NCI-H1436 (cell line): ENCODE measurements at places on chromosomes 2 and 18.

- DNase-seq: no peak
Measured at GRCh38 chr2:218717262-218717661, 6.6 kb downstream of the TTLL4 start.

GRCh38 chr2:83251321-83251872 is 1207.7 kb downstream of the SUCLG1 start:
- DNase-seq: no peak

- no peak for DNase-seq
Measured at GRCh38 chr18:8477615-8478014, 131.6 kb upstream of the RAB12 start.

GRCh38 chr18:7626922-7627440 is 59.9 kb downstream of the PTPRM start:
- DNase-seq: no peak

GRCh38 chr2:197261808-197262226 is 48.8 kb downstream of the ANKRD44 start:
- no peak for DNase-seq

- DNase-seq: no peak
Measured at GRCh38 chr18:77003316-77003715, 129.3 kb downstream of the MBP start.

DNA sequence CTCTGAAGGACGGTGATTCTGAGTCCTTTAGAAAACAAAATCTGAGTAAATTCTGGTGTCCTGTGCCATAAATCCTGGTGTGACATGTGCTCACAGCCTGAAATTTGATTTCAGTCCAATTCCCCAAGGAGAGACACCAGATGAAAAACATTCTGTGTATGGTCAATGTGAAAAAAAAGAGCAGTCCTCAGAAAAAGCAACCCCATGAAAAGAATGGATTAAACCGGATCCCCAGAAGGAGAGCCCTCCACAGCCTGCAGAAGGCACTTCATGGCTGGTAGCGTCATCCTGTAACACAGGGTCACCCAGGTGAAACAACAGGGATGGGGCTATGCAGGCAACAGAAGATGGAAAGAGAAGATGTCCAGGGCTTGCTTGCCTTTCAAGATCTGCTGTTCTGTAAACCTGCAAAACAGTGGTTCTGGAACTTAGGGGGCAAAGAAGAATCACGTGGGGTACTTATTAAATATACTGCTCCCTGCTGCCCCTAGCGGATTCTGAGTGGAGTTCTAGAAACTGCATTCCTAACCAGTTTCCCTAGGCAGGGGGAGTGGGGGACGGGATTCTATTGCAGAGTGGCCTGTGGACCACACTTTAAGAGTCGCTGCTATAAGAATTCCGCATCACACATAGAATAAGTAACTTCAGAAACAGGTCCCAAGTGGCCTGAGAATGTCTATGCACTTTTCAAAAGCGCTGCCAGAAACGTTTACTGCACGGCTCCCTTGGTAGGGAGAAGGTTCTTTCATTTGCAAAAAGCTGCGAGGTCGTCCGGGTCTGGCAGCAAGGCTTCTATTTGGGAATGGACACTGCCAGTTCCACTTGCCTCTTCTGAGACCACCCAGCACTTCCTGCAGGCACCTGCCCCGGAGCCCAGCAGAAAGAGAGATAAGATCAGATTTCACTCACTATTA is 118.9 kb upstream of the ARL5A start:
- DNase-seq: no peak

GRCh38 chr2:72824224-72824842 is 1.5 kb downstream of the EXOC6B start:
- no peak for DNase-seq

GRCh38 chr2:119697290-119698020 is 18.5 kb downstream of the TMEM177 start:
- DNase-seq: no peak

- no peak for DNase-seq
Measured at GRCh38 chr2:218536804-218537494, 31.2 kb downstream of the USP37 start.

DNA sequence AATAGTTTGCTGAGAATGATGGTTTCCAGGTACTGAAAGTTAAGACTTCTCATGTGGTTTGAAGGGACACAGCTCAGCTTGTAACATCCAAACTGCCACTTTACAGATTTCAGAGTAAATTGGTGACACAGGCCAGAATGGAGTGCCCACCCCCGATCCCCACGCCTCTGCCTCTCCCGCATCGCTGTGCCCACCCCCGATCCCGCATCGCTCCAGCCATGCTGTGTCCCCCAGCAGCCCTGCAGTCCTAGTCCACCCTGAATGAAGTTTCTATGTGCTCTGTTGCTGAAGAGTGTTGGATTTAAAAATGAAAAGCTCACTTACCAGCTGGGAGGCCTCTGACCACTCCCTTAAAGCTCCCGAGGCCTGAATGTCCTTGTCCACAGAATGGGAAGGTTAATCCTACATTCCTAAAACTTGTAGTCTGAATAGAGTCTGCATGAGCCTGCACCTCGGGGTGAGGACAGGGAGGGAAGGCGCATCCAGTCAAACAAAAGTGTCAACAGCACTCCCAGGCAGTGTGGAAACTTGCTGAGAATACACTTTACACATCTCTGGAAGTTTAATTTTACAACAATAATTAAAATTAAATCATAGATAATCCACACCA is 176.4 kb upstream of the ID2 start:
- no peak for DNase-seq

DNA sequence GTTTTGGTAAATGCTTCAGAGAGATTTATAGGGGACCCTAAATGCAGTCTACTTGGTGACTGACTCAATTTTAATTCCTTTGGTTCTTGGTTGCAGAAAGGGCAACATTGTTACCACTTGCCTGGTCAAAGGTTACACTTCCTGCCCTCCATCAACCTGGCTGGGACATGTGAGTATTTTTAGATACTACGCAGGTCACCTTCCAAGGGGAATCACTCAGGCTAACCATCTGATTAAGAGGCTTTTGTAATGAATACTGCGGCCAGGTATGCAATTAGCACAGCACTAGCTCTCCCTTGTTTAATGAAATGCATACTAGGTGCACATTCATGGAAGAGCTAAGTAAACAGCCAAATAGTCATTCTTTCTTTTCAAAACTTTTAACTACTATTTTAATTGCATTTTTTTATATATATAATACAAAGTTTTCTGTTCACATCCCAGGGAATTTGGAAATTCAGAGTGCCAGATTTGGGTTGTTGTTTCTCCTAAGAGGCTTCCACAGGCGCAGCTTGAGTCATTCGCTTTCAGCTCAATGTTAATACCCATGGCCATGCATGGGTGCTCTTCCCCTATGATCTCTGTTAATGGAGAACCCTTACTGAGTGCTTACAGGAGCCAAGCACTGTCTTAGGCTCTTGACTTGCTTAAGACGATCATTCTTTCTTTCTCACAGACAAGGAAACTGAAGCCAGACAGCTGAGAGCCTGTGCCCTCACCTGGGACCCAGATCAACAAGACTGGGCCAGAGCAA is 152.2 kb downstream of the MTX2 start:
- DNase-seq: no peak

DNA sequence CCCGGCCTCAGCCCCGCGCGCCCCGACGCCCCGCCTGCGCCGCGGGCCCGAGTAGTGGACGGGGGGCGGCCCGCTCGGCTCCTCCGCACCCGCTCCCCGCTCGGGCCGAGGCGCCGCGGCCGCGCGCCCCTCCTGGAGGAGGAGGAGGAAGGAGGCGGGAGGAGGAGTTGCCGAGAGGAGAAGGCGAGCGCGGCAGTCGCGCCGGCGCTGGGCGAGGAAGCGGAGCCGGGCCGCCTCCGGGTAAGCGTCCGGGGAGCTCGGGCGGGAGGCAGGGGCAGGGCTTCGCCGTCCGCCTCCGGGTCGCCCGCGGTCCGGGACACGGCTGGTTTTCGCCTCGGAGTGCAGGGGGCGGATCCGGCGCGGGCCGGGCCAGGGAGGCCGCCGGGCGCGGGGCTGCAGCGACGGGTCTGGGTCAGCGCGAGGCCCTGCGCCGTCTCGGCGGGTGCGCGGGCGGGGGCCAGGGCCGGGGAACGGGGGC is at the start of gene SOCS6:
Gene SOCS6, plus strand, starts transcription at position 195 of the 478 bp plus-strand sequence. CDS start 35,624 bp downstream, outside the sequence.
- peak; percentile 31 for DNase-seq

- no peak for DNase-seq
Measured at GRCh38 chr2:232903989-232904388, 33.9 kb downstream of the SNORC start.

- no peak for DNase-seq
Measured at GRCh38 chr18:7452331-7452730, 114.8 kb upstream of the PTPRM start.

DNA sequence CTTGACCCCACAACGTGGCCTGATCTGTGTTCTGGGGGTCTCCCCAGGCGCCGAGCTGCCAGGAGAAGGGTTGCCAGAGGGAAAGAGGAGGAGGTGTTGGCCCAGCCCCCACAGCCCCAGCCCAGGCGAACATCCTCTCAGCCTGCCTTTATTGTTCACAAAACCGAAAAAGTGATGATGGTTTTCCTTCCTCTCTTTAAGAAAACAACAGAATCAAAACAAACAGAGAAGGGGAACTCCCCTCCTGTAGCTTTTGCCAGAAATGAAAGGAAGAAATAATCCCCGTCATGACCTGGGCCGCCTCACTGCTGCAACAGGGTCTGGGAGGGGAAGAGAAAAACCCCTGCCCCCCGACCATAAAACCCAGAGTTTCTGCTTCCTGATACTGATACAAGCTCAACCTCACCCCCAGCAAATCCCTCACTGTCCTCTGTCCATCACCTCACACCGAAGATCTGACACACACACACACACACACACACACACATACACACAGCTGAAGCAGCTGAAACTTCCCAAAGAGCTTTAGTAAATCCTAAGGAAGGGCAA is 52.0 kb downstream of the ZFP36L2 start:
- no peak for DNase-seq

GRCh38 chr18:23872701-23873550 is 141.6 kb upstream of the TTC39C start:
- no peak for DNase-seq

- no peak for DNase-seq
Measured at GRCh38 chr2:199777315-199777714, 73.7 kb downstream of the FTCDNL1 start.

DNA sequence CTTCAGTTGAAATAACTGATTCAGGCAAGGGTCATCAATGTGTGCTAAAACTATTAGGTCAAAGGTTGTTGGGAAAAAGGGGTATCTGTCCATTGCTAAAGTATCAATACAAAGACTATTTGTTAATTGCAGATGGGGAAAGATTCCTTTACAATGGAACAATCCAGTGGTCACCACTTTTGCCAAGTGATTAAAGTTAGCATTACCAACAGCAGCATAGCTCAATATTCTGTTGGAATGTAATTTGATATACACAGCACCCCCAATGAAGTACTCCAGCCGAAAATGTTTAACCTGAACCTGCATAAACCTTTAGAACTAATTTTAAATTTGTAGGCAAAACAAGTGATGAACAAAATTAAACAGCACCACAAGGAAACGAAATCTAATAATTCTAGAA is 191.0 kb downstream of the TCF4 start:
- DNase-seq: no peak

DNA sequence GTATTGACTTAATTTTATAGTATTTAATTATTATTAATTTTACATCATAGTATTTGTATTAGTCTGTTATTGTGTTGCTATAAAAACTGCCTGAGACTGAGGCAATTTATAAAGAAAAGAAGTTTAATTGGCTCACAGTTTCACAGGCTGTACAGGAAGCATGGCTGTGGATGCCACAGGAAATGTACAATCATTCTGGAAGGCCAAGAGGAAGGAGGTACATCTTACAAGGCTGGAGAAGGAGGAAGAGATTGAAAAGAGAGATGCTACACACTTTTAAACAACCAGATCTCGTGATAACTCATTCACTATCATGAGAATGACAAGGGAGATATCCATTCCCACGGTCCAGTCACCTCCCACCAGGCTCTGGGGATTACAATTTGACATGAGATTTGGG is 2019.4 kb upstream of the PIK3C3 start:
- DNase-seq: no peak

- peak; percentile 38 for DNase-seq
Measured at GRCh38 chr2:196925768-196926561, 542 bp downstream of the PGAP1 start.
